ENCODE measurements at places on chromosomes 5 and 9.

GRCh38 chr5:158482125-158482524 lies 617.6 kb downstream of the EBF1 start:
- no peak for DNase-seq

DNA sequence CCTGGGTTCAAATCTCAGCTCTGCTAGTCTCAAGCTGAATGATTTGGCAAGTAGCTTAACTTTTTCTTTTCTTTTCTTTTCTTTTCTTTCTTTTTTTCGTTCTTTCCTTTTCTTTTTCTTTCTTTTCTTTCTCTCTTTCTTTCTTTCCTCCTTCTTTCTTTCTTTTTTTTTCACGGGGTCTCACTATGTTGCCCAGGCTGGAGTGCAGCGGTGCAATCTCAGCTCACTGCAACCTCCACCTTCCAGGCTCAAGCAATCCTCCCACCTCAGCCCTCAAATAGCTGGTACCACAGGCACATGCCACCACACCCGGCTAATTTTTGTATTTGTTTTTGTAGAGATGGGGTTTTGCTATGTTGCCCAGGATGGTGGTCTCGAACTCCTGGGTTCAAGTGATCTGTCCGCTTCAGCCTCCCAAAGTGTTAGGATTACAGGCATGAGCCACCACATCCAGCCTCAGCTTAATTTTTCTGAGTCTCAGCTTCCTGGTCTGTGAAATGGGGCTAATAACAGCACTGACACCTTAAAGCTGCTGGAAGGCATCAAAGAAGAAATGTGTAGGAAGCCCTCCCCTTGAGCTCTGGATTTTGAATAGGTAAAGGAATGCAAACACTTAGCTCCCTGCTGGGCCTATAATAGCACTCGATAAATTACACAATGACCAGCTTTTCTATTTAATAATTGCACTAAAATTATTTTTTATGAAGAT lies 17.5 kb upstream of the PPARGC1B start:
- DNase-seq, result no peak

- no peak for DNase-seq
These were observed 7.6 kb upstream of the KCNV2 start for GRCh38 chr9:2709645-2710101.

GRCh38 chr9:28810388-28811075 lies 1237.3 kb upstream of the C9orf72 start:
- DNase-seq, result peak; percentile 41

DNA sequence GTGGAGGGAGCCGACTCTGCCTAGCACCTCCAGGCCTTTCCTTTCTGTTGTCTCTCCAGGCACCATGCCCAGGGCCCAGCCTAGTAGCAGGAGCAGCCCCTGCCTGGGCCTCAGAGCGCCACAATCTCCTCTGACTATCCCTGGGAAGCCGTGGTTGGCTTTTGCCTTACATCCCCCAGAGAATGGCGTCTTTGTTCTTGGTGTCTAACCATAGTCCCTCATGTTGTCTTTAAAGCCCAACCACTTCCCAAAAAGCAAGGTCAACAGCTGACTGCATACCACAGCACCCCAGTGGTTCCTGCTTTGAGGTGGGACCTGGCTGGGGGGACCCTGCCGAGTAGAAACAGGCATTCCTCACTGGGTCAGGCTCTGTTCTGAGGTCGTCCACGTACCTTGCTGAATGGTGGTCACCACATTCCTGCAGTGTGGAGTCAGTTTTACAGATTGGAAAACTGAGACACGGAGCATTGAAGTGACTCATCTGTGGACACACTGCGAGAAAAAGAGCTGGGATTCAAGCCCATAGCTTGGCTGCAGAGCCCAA lies 13.7 kb upstream of the CERCAM start:
- peak; percentile 34 for DNase-seq
